ENCODE measurements at places on chromosomes 2 and 18.
A peak's percentile ranks its signal among the peaks of the same experiment; 100 is the strongest.

- no peak for DNase-seq
Observed at GRCh38 chr2:190417045-190417842, 9.1 kb downstream of the MFSD6 start.

GRCh38 chr2:216370961-216371712, 1.1 kb downstream of the MARCHF4 start:
- no peak for DNase-seq

DNA sequence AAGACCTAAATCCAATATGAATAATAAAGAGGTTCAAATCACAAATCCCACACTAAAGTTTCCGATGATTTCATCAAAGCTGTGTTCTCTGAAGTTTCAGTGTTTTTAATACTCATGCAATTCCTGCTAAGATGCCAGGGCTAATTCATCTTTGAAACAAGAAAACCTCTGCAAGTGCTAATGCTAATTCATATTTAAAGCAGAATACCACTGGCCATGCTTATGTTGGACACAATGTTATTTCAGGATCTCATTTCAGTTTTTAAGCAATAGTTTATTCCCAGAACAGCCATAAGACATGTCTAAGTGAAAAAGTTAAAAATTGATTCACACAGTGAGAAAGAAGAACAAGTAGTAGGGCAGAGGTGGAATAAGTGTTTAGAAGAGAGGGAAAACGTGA, 62.8 kb downstream of the GRB14 start:
- DNase-seq: no peak

GRCh38 chr2:164717000-164717803, 95.9 kb upstream of the GRB14 start:
- DNase-seq: peak; percentile 18

- DNase-seq: no peak
Observed at GRCh38 chr2:12436483-12436882, 280.3 kb upstream of the TRIB2 start.

GRCh38 chr2:207244971-207245925, 79.5 kb upstream of the KLF7 start:
- DNase-seq: no peak

- DNase-seq: no peak
Observed at GRCh38 chr18:76475450-76476194, 19.4 kb downstream of the ZNF516 start.

Data from MM.1S (cell line).